Dermis blood vessel endothelial cell (primary cell): ENCODE measurements at places on chromosomes 7 and 10.

DNA sequence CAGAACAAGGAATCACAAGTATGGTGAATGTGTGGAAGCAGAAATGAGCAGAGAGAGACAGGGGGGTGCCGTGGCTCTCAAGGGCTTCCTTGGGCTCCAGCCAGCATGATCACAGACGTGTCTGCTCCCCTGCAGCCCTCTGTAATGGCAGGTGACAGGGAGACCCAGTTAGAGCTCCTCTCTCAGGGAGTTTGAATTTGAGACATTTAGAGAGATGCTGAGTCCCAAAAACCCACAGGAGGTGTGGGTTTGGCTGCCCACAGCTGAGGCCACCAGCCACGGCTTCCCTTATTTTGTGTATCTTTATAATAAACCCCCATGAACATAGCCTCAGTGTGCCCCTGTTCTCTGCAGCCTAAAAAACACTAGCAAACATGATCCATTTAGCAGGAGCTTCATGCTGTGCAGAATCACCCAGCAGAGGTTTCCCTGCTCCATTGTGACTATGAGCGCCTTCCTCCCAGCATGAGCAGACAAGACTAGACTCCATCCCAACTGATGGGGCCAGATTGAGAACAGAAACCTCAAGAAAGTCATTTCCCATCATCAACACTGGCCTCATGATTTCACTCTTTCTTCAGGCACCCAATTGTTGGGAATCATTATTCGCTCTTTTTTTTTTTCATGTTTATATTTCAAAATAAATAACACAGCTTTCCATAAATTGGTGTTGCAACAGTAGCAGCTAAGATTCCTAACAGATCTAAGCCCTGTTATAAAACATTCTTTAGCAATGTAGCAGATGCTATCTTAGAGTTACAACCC is 13.4 kb downstream of the NOD1 start:
- DNase-seq, result no peak

DNA sequence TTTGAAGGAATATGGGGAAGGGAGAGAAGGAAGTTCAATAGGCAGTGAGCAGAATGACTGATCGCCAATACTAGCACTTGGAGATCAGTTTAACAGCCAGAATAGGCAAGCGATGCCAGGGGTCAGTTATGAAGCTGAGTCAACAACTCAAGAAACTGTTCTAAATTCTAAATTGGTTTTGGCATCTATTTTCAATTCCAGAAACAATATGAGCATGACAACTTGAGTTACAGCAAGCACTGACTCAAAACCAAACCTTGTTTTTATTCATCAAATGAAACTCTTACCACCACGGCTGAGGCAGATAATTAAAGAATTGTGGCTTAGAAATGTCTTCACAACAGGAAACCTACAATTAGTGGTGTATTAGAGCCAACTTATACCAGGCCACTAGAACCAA is 180.5 kb upstream of the ASAH2 start:
- peak; percentile 52 for DNase-seq

GRCh38 chr7:1623810-1624209 is 46.3 kb upstream of the ELFN1 start:
- no peak for DNase-seq

DNA sequence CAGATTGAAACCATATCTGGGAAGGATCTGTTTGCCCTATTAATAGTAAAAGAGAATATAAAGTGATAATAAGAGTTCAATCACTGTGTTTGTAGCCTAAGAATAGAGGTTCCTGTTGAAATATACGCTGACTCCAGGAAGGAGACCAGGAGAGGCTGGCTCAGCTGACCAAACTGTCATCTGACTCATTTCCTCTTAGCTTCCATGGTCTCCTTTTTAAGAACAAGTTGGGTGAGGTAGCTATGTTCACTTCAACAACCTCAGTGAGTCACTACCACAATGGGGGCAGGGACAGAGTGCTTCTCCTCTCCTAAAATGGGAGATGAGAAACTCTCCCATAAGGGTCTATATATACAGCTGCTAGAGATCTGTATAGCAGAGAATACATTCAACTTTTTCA is 543.3 kb downstream of the CALN1 start:
- no peak for DNase-seq

- no peak for DNase-seq
Observed at GRCh38 chr7:112238852-112239610, 32.5 kb downstream of the ZNF277 start.

DNA sequence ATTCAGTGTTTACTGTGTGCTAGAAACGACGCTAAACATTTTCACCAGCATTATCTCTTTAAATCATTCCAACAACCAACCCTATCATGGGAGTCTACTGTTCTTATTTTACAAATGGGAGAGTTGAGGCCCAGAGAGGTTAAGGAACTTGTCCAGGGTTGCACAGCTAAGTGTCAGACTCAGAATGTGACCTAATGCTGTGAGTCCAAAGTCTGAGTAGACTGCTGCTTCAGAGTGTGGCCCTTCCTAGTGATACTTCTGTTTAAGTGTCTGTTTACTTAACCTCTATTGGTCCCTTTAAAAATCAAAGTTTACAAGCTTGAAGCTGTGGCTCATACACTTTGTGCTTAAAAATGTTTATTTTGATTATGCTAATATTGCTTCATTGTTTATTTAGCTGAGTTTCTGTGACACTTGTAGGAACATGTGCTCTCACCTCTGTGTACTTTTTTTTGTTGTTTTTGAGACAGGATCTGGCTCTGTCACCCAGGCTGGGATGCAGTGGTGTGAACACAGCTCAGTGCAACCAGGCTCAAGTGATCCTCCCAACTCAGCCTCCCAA is 84.4 kb upstream of the SYPL1 start:
- DNase-seq, result no peak

DNA sequence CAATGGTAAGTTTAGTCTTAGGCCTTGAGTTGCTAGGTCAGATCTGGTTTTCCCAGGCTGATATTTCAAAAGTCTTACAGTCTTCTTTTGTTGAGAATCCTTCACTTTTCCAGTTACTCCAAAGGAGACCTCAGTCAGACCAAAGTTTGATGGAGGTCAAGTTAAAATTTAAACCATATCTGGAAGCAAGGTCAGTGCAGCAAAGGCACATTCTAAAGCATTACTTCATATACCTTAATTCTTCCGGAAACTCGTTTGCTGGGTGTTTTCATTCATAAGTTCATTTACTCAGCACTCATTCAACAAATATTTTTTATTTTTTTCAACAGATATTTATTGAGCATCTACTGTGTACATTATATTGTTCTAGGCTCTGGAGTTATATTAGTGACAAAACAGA is 403.0 kb upstream of the LRGUK start:
- no peak for DNase-seq

- no peak for DNase-seq
Observed at GRCh38 chr10:120183546-120183945, 273.5 kb upstream of the PLPP4 start.

- DNase-seq, result no peak
Observed at GRCh38 chr7:134599371-134599770, 47.3 kb upstream of the BPGM start.

DNA sequence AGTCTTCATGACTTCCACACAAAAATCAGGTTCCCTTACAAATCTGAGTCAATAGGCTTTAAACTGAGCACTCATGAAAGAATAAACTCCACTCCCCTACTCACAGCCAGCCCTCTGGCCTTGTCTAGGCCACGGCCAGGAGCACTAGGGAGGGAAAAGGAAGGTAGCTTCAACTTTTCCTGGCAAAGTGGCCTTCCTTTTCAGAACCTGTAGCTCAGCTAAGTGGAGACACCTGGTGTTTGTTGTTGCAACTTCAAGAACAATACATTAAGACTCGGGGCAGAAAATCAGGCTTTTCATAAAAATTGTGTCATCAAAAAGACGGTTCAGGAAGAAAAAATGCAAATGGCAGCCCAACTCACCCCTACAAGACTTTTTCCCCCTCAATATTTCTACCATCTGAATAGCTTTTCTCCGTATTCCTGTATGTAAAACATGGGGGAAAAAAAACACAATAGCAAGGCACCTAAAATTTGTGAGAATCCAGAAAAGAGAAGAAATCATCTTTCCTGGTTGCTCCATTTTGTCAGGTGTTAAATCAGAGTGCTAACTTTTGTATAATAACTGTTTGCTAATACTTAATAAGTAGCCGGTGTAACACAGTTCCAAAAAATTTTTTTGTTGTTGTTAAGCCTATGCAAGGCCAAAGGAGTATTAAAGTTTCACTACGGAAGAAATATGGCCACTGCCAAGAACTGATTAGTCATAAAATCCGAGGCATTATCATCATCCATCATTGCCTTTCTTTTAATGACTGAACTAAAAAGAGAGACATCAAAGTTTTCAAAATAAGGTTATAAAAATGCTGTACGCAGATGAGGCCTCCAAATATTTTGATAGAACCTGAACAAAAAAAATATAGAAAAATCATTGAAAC is 66.2 kb upstream of the ARID5B start:
- DNase-seq, result peak; percentile 88

- DNase-seq, result peak; percentile 68
Observed at GRCh38 chr7:112452102-112452888, 2.0 kb downstream of the IFRD1 start.
